H1 (cell line): ENCODE measurements at places on chromosomes 7 and 10.

DNA sequence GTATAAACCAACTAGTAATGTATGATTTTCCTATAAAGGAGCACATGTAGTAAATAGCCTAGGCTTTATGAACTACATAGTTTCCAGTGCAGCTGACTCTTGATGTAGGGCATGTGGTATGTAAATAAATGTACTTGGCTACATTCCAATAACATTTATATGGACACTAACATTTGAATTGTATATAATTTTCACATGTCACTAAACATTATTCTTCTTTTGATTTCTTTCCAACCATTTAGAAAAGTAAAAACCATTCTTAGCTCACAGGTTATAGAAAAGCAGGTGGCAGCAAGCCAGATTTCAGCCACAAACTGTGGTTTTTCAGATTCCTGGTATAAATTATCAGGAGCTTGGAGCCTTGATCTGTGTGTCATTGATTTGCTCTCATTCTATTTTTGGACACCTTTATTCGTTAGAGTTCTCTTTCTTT, 1182.0 kb downstream of the CNTNAP2 start:
- H3K27ac ChIP-seq = no peak overlapping the region
- H3K4me3 ChIP-seq = no peak overlapping the region
- no peaks in the 10 kb centered on the region for H3K27me3 ChIP-seq
- no peaks in the 10 kb centered on the region for H3K4me1 ChIP-seq

DNA sequence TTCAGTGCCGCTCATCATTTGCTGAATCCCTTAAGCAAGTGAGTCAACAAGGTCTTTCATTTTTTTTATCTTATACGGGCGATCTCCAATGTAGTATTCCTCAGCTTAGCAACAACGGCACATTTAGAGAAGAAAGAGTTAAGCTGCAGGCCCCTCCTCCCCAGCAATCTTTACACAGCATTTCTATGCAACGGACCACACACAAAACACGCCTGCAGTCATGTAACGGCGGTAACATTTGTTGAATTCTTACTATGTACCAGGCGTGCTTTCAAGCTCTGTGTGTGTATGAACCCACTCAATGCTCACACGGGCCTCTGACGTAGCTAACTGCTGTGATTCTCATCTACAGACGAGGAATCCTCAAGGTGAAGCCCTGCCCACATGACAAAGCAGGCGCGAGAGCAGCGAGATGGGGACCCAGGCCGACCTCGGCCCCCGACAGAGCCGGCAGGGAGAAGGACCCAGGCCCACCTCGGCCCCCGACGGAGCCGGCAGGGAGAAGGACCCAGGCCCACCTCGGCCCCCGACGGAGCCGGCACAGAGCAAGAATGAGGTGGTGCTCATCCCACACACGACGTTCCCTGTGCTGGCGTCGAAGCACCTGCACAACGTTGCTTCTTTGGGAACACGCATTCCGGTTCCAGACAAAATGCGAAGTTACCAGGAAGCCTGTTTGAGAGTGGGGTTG, 240.7 kb downstream of the ZMYND11 start:
- H3K4me3 ChIP-seq = no peak overlapping the region
- no peaks in the 10 kb centered on the region for H3K27me3 ChIP-seq
- H3K36me3 ChIP-seq = no peaks in the 10 kb centered on the region; the same call in 1 of the 2 replicates
- DNase-seq = no peak

DNA sequence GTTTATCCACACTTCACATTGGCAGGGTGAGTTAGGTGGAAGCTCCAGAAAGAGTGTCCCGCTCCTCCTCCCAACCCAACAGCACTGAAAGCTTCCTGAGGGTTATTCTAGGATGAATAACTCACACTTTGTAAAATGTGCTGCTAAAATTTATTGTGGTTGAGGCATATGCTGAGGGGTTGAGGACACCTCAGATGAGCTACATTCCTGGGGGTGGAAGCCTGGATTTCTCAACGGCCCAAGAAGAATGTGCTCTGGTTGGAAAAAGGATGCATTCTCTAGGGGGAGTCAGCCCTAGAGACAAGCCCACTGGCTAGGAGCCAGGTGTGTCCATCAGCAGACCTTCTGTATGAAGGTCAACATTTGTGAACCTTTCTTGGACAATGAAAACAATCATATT, 91.5 kb upstream of the PDE1C start:
- H3K27ac ChIP-seq = no peak overlapping the region
- H3K4me3 ChIP-seq = no peak overlapping the region
- no peaks in the 10 kb centered on the region for H3K4me1 ChIP-seq
- DNase-seq = no peak
- H3K27me3 ChIP-seq = no peaks in the 10 kb centered on the region; the same call in 1 of the 2 replicates

- no peaks in the 10 kb centered on the region for H3K36me3 ChIP-seq
- H3K4me1 ChIP-seq = no peaks in the 10 kb centered on the region; the same call in 1 of the 2 replicates
- no peak overlapping the region for H3K27ac ChIP-seq
- no peaks in the 10 kb centered on the region for H3K27me3 ChIP-seq
Measured at GRCh38 chr7:3923307-3923918, 622.4 kb downstream of the SDK1 start.

- no peaks in the 10 kb centered on the region for H3K36me3 ChIP-seq
- no peaks in the 10 kb centered on the region for H3K27me3 ChIP-seq
- no peak overlapping the region for H3K4me3 ChIP-seq
- DNase-seq = no peak
Measured at GRCh38 chr7:124310934-124311390, 278.1 kb upstream of the TMEM229A start.

- H3K36me3 ChIP-seq = no peaks in the 10 kb centered on the region
- H3K27me3 ChIP-seq = no peaks in the 10 kb centered on the region; the same call in 1 of the 2 replicates
- DNase-seq = no peak
- no peak overlapping the region for H3K27ac ChIP-seq
Measured at GRCh38 chr10:69640196-69640980, 10.3 kb downstream of the FAM241B start.

DNA sequence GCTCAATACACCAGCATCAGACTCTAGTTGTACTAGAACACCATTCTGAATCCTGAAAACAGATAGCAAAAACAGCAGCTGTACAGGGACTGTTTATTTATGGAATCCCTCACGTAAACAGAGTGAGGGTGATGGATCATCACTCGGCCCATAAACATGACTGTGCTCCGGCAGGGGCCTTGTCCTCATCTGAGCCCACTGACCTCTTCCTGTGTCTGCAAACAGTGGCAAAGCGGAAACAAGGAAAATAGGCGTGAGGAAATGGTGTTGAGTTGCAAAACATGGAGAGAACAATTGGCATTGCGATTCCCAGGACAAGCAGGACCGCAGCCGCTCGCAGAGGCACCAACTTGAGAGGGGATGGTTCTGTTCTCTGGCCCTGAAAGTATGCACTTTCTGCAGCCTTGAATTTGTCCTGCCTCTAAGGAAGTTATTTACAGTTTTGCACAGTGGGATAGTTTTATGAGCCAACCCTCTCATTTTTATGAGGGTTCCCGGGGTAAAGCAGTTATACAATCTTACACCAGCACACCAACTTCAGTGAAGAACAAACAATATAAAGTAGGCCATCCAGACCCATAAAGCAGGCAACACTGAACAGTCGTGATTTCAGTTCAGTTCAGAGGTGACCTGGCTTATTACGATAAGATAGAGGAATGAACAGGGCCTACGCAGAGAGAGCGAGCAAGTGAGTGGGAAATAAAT, 248.0 kb upstream of the FZD8 start:
- H3K27me3 ChIP-seq = no peaks in the 10 kb centered on the region
- no peak for DNase-seq
- H3K27ac ChIP-seq = no peak overlapping the region
- no peaks in the 10 kb centered on the region for H3K4me1 ChIP-seq

DNA sequence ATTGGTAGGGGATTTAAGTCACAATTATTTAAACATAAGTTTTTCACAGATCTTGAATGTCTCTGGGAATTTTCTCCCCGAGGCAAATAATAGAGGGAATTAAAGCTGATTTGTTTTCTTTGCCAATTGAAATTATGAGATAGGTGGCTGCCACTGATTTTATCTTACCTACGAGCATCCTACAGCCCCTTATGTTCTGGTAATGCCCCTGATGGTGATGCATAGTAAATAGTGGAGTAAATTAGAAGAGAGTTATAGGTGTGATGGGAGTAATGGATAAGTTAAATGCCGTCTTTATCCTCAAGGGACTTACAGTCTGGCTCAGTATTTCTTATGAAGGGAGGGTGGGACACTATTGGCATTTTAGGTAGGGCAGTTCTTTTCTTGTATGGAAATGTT, 58.1 kb downstream of the HDAC9 start:
- H3K27ac ChIP-seq = no peak overlapping the region
- H3K27me3 ChIP-seq = no peaks in the 10 kb centered on the region
- H3K4me1 ChIP-seq = peaks cover 2% of the 10 kb centered on the region
- H3K4me3 ChIP-seq = no peak overlapping the region
- H3K36me3 ChIP-seq = no peaks in the 10 kb centered on the region

DNA sequence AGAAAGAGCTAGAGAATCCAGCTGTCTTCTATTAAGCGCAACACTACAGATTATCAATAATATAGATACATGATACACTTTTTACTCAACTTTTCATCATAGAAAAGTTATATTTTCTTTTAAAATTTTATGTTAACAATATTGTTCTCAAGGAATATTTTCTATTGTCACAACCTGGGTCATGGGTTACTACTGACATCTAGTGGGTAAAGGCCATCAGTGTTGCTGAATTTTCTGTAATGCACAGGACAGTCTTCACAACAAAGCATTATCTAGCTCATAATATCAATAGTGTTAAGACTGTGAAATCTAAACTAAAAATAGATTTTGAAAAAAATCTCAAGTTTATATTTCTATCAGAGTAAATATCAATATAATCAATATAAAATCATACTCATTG, 209.8 kb downstream of the ZNF33B start:
- no peak for DNase-seq
- no peak overlapping the region for H3K27ac ChIP-seq
- H3K4me3 ChIP-seq = no peak overlapping the region
- no peaks in the 10 kb centered on the region for H3K27me3 ChIP-seq

GRCh38 chr10:128064108-128064969, 61.9 kb downstream of the MKI67 start:
- no peak overlapping the region for H3K27ac ChIP-seq
- peaks cover 17% of the 10 kb centered on the region for H3K4me1 ChIP-seq
- H3K4me3 ChIP-seq = no peak overlapping the region
- H3K36me3 ChIP-seq = no peaks in the 10 kb centered on the region
- H3K27me3 ChIP-seq = no peaks in the 10 kb centered on the region

DNA sequence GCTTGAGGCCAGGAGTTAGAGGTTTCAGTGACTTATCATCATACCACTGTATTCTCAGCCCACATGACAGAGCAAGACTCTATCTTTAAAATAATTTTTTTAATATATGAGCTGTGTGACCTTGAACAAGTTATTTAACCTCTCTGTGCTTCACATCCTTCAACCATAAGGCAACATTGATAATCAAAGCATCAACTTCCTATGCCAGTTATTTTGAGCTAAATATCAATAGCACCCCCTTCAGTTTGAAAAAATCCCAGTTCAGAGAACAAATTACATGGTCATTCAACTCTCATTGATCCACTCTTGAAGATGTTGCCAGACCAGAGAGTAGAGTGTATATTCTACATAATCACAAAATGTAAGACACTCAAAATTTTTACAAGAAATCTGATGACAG, 53.0 kb downstream of the ASNS start:
- no peaks in the 10 kb centered on the region for H3K36me3 ChIP-seq
- H3K27me3 ChIP-seq = no peaks in the 10 kb centered on the region
- H3K27ac ChIP-seq = no peak overlapping the region
- H3K4me1 ChIP-seq = no peaks in the 10 kb centered on the region

DNA sequence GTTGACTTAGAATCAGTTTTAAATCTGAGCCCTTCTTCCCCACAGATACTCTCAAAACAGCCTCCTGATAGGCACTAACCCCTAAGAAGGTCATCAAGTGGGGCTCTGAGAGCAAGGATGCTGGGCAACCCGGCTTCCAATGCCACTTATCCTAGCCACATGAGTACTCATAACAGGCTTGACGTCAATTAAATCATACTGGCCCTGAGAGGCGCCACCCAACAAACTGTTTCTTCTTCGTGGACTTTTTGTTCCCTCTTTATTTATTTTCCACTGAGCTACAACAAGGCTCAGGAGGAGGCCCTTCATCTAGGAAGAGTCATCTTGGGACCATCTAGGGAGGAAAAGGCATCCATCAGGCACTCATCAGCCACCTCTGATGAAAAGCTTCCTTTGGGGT, 255.9 kb downstream of the KCNMA1 start:
- no peaks in the 10 kb centered on the region for H3K36me3 ChIP-seq
- no peak overlapping the region for H3K27ac ChIP-seq
- no peaks in the 10 kb centered on the region; the same call in 1 of the 2 replicates for H3K4me1 ChIP-seq
- no peaks in the 10 kb centered on the region for H3K27me3 ChIP-seq
- DNase-seq = no peak

GRCh38 chr10:58853668-58854067, 322.8 kb upstream of the PHYHIPL start:
- no peak overlapping the region for H3K27ac ChIP-seq
- no peak overlapping the region for H3K4me3 ChIP-seq
- no peaks in the 10 kb centered on the region for H3K27me3 ChIP-seq
- DNase-seq = no peak

GRCh38 chr10:30182191-30183054, 123.0 kb upstream of the JCAD start:
- H3K27me3 ChIP-seq = no peaks in the 10 kb centered on the region
- no peaks in the 10 kb centered on the region for H3K4me1 ChIP-seq
- H3K4me3 ChIP-seq = no peak overlapping the region
- no peak overlapping the region for H3K27ac ChIP-seq
- no peak for DNase-seq

DNA sequence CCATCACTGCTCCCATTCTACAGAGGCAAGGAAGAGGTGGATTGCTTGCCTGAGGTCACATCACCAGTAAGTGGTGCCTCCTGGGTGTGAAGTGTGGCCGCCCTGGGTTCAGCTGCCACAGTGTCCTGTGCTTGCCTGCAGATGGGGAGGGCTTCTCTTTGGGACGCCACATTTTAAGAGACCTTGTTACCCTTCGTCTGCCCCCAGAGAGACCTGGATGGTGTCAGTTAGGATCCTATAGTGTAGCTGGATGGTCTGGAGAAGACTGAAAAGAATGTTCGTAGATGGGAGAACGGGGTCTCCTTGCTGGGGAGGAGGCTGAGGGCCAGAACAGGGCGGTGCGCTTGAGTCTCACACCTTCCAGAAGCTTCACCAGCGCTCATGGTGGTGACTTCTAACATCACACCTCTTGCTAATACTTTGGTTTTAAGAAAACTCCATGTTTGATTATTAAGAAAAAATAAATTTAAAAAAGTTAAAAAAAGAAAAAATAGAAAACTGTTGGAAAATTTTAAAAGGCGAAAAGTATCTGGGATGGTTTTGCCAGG, 2.3 kb downstream of the DOCK1 start:
- H3K4me3 ChIP-seq = no peak overlapping the region
- H3K27me3 ChIP-seq = no peaks in the 10 kb centered on the region
- no peaks in the 10 kb centered on the region for H3K36me3 ChIP-seq
- DNase-seq = no peak
- H3K4me1 ChIP-seq = peaks cover 29% of the 10 kb centered on the region

GRCh38 chr7:123789206-123789784, 40.5 kb upstream of the WASL start:
- no peaks in the 10 kb centered on the region for H3K27me3 ChIP-seq
- no peak overlapping the region for H3K4me3 ChIP-seq
- H3K27ac ChIP-seq = no peak overlapping the region
- no peaks in the 10 kb centered on the region for H3K4me1 ChIP-seq
- no peak for DNase-seq

- H3K27me3 ChIP-seq = no peaks in the 10 kb centered on the region
- H3K4me3 ChIP-seq = no peak overlapping the region
- H3K27ac ChIP-seq = no peak overlapping the region
- H3K4me1 ChIP-seq = no peaks in the 10 kb centered on the region
Measured at GRCh38 chr10:84693006-84693405, 364.6 kb downstream of the CCSER2 start.
